GM23338 (cell line): ENCODE measurements at places on chromosomes 3 and 15.

- no peak for DNase-seq
Measured at GRCh38 chr3:116029266-116029665, 406.0 kb downstream of the GAP43 start.

DNA sequence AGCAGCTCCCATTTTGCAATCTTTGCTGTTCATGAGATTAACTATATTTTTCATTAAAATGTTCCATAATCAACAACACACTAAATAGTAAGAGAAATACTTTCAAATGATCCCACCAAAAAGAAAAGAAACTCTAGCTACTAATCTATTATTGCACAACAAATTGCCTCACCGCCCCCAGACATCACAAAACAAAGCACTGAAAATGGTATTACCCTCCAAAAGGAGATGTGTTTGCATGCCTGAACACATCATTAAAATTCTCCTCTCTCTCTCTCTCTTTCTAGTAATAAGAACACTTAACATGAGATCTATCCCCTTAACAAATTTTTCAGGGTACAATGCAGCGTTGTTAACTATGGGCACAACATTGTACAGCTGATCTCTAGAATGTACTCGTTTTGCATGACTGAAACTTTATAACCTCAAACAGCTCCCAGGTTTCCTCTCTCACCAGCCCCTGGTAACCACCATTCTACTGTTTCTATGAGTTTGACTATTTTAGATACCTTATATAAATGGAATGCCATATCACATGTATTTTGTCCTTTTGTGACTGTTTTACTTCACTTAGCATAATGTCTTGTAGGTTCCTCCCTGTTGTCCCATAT, 33.1 kb downstream of the WNT5A start:
- DNase-seq, result no peak

DNA sequence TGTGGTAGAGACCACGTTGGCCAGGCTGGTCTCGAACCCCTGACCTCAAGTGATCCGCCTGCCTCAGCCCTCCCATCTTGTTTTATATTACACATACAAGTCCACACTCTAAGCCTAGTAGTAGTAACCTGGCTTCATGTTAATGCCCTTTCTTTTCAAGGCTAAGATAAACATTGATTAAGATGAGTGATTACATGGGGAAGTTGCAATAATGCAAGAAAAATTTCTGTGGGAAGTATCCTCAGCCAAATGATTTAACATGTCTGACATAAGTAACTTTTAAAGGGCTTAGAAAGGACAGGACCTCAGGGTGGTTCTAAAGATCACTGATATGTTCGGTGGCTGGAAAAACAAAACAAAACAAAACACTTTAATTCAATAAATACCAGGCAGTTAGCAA, 72.1 kb downstream of the SFMBT1 start:
- no peak for DNase-seq

- DNase-seq, result no peak
Measured at GRCh38 chr3:82033186-82033585, 271.7 kb upstream of the GBE1 start.

DNA sequence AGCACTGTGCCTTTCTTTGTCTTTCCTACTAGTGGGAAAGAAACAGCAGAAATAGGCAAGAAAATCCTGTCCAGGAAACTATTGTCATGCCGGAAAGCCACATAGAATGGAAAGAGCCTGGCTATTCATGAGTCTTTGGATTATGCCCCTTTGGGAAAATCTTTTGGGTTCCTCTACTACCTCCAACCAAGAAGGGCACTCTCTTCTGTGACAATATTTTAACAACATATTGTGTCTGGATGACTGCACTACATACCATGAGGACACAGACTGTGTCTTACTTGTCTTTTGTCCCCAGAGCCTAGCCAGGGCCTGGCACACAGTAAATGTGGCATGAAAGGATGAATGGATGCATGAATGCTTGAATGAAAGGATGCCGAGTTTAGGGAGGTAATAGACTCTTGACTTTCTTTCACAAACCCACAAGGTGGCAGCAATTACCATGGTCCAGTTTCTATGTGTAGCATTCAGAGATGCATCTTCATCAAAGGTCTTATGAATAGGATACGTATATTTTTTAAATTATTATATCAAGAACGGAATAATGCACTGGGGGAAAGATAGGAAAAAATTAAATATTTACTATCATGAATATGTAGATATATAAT, 30.3 kb downstream of the ARL14 start:
- peak; percentile 68 for DNase-seq
